ENCODE measurements at places on chromosomes 3 and 15.
A peak's percentile ranks its signal among the peaks of the same experiment; 100 is the strongest.

DNA sequence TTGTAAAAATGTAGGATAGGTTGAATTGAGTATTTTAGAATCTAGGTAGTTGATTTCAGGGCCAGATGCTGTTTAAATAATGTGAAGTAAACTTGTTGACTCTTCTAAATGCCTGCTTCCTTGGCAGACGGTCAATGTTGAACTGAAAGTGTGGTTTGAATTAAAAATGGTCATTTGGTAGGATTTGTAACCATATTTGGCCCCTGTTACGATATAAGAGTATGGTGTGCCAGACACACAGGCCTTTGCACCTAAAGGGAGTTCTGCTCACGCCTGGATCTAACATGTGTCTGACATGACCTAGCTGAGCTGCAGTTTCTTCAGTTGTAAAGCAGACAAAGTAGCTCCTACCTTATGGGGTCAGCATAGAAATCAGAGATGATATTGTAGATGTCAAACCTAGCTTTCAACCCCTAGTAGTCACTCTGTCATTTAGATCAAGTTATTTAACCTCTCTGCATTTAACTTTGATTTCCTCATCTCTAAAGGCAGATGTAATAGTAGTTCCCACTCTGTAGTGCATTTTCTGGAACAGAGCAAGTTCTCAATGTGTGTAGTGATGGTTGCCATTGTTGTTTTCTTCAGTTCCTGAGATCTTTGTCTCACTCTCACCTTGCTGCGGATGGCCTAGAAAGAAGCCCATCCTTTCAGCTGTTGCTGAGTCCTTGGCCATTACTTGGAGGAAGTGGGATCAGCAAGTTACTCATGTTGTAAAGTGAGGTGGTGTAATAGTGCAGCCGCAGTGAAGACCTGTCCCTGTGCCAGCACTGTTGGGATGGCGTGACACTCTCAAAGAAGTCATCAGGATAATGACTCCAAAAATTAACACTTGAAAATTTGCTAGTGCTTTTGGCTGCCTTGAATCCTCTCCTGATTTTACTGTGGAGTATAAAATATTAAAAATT lies 90.2 kb downstream of the GHSR start:
- no peak for DNase-seq

GRCh38 chr15:45023659-45024225 lies 747 bp downstream of the SORD start:
- DNase-seq: no peak

- no peak for DNase-seq
These were observed 272.1 kb downstream of the FAM43A start for GRCh38 chr3:194957743-194958240.

GRCh38 chr3:161142486-161142885 lies 37.3 kb upstream of the B3GALNT1 start:
- DNase-seq: no peak

GRCh38 chr15:78061963-78062427 lies 15.5 kb downstream of the TBC1D2B start:
- no peak for DNase-seq

GRCh38 chr3:70094197-70094596 lies 94.7 kb downstream of the SAMMSON start:
- no peak for DNase-seq

- DNase-seq: no peak
These were observed 198.2 kb downstream of the SSR3 start for GRCh38 chr3:156356537-156357363.

DNA sequence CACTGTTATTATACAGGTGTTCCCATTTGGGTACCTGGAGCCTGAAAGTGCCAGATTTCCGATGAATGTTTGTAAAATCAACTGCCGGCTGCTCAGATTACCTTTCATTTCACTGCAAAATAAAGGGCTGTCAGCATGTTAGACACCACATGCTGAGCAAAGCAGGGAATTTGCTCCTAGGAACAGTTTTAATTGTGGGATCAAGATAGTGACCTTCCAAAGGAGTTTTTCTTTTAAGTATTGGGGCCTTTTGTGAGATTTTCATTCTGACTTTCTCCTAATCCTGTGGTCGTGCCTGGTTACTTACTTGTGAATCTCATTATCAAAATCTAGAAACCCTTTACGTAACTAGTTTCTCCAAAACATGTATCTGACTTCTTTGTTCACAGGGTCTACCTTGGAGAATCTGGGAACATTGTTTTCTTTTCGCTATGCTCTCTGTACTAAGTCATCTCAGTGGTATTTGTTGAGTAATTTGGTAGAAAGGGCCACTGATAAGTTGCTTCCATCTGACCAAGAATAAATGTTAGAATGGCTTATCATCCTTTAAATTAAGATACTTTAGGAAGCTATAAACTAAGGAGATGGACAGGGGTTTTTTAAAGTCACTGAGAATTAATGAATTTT lies 40.8 kb upstream of the LRTM1 start:
- DNase-seq: no peak

DNA sequence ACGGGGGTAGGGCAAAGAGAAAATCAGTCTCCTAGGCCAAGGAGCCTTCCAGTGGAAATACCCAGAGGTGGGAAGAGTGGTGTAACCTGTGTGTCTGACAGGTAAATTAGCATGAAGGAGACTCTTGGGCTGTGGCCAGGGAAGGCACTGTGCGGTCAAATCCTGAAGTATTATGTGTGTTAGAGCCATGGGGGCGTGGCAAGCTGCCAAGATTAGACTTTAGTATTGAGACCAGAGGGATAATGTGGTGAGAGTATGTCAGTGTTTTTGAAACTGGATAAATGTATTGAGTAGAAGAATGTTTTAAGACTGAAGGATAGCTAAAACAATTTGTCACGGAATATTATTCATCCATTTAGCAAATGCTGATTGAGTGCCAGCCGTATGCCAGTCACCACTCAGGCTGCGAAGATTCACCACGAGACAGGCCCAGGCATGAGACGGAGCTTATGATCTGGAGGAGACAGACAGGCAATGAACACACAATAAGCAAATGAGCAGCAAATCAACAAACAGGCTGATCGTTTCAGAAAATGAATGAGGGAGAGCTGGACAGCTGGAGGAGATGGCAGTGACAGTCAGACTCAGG lies 445.9 kb downstream of the MCTP2 start:
- no peak for DNase-seq

DNA sequence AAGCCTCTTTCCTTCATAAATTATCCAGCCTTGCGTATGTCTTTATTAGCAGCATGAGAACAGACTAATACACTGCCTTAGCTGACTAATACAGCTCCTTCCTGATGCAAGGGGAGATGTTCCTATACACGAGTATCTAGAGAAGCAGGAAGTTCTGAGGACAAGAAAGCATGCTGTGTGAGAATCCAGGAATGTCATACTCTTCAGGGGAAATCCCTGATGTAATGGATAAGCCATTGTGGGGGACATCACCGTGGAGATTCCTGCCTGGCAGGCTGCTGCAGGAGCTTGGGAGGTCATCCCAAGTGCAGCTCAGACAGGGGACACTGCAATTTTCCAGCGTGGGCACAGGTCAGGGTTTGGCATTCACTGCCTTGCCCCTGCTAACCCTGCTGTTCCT lies 476.9 kb downstream of the NR2F2 start:
- DNase-seq: no peak

DNA sequence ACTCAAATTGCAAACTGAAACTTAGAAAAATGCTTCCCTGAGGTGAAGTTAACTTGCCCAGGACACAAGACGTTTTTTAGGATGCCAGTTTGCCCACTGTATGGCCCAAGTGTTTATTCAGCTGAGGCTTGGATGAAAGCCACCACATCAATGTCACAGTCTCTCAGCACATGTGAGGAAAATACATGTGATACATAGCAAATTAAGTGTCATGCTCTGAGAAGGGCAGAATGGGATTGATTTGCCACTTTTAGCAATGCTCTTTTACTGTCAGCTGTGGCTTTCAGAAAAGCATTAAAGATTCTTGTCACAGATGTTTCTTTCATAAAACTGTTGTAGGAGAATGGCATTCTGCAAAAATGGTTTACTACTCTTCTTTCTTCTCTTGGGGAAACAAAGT lies 165.5 kb downstream of the ZIC1 start:
- no peak for DNase-seq

DNA sequence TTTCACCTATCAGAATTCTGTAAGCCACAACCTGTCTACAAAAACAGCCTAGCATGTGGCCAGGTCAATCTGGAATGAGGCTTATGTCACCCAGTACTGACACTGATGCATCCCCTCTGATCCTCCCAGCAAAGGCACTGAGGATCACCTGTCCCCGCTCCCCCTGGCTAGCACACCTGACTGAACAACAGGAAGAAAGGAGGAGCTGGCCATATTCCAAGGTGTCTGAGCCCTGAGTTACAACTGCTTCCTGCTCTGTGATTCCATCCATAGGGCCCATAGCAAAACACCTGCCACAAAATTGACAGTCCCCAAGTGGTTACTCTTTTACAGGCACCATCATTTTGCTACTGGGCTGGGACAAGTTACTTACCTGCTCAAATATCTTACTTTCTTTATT lies 555.5 kb upstream of the CFAP20DC start:
- no peak for DNase-seq

- DNase-seq: peak; percentile 50
These were observed 35.1 kb downstream of the CMTM6 start for GRCh38 chr3:32467333-32468070.

GRCh38 chr15:31155151-31155550 lies 53.6 kb upstream of the TRPM1 start:
- DNase-seq: no peak

DNA sequence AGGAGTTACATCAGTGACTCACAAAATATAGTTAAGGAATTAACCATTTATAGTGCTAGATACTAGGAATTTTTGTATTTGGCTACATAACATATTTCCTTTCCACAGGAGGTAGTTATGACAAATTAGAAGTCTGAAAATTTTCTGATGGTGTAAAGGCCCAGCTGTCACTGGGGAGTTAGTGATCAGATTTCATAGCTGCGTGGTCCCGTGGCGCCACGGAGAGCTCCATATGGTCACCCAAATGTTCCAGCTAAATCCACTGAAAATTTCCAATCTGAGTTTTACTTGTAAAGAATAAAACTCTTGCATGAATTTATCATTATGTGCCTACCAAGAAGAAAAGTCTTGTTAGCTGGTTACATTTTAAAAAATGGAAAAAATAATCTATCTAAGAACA lies 368.9 kb upstream of the PLSCR5 start:
- DNase-seq: no peak

DNA sequence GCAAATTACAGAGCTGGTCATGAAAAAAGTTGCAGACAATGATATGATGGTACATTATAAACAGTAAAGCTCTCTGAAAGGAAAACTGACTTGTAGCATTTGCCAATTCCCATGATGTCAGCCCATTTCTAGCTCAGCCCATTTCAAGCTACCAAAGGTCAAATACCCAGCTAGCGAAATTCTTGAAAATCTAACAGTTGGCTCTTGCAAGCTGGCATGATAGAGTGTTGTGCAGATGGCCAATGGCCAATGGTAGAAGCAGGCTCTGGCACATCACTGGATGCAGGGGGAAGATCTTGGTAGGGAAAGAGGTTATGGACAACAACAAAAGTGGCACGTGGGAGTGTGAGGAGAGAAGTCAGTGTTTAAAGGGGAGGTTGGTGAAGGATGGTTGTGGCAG lies 36.7 kb downstream of the RASGRF1 start:
- DNase-seq: no peak

- DNase-seq: no peak
These were observed 376.3 kb downstream of the PDCD6IP start for GRCh38 chr3:34174740-34175139.

GRCh38 chr15:95929232-95929846 lies 401.2 kb upstream of the NR2F2 start:
- no peak for DNase-seq

DNA sequence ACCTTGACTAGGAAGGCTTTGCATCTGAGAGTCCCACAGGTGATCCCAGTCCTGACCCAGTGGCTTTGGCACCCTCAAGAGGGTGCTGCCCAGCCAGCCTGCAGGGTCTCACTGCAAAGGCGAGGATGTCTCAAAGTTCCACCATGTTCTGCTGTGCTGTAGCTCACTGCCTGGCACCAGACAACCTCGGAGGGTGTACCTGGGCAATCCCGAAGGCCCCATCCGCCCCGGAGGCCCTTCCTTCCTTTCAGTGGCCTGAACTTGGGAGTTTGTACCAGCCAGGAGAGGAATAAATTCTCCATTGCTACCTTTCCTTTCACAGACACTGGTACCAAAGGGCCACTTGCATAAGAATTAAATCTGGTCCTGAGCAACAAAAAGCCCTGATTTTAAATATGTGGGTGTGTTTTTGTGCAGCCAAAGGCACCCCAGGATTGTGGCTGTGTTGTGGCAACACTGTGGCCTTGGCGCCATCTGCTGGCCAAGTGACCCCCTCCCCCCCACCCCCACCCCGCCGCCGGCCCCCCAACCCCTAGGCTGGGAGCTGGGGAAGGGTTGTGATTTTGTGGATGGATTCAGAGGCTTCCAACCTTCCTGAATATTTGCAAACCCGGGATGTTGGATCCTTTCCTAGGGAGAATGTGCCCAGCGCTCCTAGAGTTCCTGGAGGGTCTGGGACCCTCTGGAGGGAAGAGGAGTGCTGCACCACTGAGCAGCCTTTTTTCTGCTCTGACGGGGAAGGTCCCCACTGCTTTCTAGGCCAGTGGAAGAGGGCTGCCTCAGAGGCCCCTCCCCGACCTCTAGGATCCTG lies 9.7 kb upstream of the PTPN23 start:
- no peak for DNase-seq
